Stimulated activated CD8-positive, alpha-beta memory T cell treated with anti-CD3 and anti-CD28 coated beads, Interleukin-15, amount 100 ng/mL, for 24 hours (primary cell): ENCODE measurements at places on chromosomes 7 and 10.
A peak's percentile ranks its signal among the peaks of the same experiment; 100 is the strongest.

GRCh38 chr10:15780353-15781135, 60.8 kb upstream of the ITGA8 start:
- DNase-seq: no peak

- peak; percentile 24 for DNase-seq
These were observed 106.3 kb downstream of the GRK5 start for GRCh38 chr10:119313644-119314043.

DNA sequence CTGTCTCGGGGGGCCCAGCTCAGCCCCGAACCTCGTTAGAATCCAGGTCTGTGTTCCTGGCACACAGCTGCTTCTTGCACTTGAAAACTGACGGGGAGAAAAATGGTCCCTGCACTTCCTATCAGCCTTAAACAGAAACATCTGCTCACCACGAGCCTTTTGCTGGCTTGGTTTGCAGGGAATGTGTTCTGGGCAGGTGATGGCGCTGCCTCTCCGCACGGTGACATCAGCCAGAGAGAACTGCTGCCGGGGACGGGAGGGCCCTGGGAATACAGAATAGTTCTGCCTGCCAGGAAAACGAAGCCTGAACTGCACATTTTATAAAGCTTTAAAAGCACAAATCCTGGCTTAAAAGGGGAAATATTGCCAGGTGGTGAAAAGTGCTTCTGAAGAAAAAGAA, 622.5 kb downstream of the TYW1 start:
- no peak for DNase-seq

GRCh38 chr7:149071641-149072437, 18.7 kb downstream of the ZNF786 start:
- DNase-seq: peak; percentile 21

DNA sequence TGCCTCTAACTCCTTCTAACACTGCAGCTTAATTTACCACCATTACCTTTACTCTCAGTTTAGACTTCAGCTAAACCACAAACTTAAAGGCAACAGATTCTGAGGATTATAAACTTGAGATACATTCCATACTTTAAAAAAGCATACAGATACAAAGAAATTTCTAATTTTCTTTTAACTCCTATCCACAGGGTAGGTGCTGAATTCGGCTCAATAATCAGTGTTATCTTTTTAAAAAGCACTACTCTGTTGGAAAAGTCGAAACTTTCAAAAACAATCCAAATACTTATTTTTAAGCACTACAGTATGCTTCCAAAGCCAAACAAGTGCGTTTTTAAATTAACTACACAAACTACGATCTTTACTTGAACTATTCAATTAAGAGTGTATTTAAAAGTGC, 1.0 kb downstream of the SMNDC1 start:
- no peak for DNase-seq

GRCh38 chr10:1211844-1212570, 155.8 kb downstream of the WDR37 start:
- no peak for DNase-seq

- no peak for DNase-seq
These were observed 186.1 kb downstream of the HERPUD2 start for GRCh38 chr7:35508623-35509400.

- DNase-seq: no peak
These were observed 49.9 kb upstream of the MGMT start for GRCh38 chr10:129416956-129417765.

GRCh38 chr7:140214075-140214684, 37.4 kb upstream of the KDM7A start:
- DNase-seq: no peak

DNA sequence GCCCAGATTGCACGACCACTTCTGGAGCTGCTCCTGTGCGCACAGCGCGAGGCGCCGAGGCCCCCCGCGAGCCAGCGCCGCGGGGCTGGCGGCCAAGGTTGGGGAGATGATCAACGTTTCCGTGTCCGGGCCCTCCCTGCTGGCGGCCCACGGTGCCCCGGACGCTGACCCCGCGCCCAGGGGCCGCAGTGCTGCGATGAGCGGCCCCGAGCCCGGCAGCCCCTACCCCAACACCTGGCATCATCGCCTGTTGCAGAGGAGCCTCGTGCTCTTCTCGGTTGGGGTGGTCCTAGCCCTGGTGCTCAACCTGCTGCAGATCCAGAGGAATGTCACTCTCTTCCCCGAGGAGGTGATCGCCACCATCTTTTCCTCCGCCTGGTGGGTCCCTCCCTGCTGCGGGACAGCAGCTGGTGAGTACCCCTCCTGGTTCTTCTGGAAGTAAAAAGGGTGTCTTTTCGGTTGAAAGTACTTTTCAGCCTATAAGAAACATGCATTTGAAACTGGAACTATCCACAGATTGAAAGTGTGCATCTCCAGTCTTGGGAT, 683 bp downstream of the INSIG1 start:
- DNase-seq: no peak

GRCh38 chr7:153443032-153443701, 609.0 kb upstream of the DPP6 start:
- no peak for DNase-seq

DNA sequence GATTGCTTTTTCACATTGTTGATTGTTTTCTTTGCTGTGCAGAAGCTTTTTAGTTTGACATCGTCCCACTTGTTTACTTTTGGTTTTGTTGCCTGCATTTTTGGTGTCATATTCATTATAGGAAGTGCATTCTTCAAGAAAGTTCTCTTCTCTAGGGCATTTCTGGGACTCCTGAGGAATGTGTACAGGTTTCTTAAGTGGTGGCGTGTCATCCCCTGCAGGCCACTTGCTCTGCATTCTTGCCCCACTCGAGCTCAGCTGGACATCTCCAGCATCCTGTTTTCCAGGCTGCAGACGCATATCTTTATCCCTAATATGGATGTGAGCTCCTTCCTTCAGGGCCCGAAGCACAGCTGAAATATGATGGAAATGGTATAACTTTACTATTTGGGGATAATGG, 255.6 kb upstream of the HABP2 start:
- no peak for DNase-seq
